ENCODE measurements at places on chromosomes 1 and 21. TPM values are rescaled to one million over a fixed set of nuclear protein-coding genes. Genes with fewer than 3 reads are reported as not detected.

Gene C1orf141
- total RNA-seq: not detected

GRCh38 chr1:116854716-116855115, 55.0 kb upstream of the PTGFRN start:
- no peak for DNase-seq

Gene WNT2B
- 10.3 TPM for total RNA-seq

DNA sequence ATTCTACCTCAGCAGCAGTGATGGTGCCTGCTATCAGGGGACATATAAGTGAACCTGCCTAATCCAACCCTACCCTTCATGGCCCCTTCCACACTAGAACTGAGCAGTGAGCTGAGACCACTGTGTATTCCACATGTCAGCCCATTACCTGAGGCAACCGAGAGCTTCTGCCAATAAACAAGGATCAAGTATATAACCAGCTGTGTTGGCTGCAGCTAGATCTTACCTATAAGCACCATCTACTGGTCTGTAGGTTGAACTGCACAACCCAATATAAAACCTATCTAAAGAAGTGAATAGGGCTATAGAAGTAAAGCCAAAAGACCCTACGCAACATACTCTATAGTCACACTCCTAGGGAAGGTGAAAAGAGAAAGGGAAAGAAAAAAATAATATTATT, 376.9 kb downstream of the HHIPL2 start:
- no peak for DNase-seq

DNA sequence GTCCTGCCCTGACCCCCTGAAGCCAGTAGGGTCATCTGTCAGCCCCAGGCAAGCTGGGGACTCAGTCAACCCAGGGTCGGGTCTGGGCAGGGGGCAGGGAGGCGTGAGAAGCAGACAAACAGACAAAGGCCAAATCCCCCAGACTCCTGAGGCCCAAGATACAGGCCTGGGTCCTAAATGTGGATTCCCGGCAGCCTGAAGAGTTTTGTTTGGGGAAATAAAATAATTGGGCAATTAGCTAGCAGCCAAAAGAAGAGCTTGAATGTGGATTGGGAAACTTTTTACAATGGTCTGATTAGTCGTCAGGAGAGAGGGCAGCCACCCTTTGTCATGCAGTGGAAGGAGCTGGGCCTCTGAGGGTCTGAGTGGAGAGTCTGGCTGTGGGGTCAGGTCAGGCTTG, 4.5 kb upstream of the LEFTY2 start:
- DNase-seq: no peak

GRCh38 chr1:177659281-177659680, 310.6 kb downstream of the SEC16B start:
- no peak for DNase-seq

DNA sequence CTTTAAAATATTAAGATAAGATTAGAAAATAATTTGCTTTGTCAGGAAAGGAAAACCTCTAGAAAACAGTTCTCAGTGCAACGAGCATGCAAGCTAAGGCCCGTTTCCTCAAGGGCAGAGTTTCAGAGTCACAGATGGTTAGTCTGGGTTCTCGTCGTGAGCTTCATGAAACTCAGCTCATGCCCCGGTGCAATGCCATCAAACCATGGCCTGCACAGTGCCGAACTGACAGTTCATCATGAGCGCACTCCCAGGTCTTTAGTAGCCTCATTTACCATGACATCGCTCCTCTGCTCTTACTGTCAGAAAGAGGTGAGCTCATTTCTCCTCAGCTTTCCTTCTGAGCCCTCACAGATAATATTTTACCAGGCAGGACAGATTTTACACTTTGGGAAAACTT, 319.2 kb downstream of the NTNG1 start:
- no peak for DNase-seq

GRCh38 chr1:38656726-38657125, 202.8 kb downstream of the RRAGC start:
- no peak for DNase-seq

- no peak for DNase-seq
Observed at GRCh38 chr1:40143891-40144575, 17.2 kb upstream of the RLF start.

DNA sequence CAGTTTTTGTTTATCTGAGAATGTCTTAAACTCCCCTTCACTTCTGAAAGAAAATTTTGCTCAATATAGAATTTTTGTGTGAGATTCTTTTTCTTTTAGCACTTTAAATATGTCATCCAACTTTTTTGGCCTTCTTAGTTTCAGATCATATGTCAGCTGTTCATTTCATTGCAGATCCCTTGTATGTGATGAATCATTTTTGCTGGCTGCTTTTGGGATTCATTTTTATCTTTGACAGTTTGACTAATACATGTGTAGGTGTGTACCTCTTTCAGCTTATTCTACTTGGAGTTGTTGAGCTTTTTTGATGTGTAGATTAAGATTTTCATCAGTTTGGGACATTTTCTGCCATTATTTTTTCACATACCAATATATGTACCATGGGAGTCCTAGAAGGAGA, 156.8 kb downstream of the FASLG start:
- DNase-seq: no peak

- peak; percentile 89 for DNase-seq
Observed at GRCh38 chr1:27154991-27155781, at the start of gene SLC9A1. Gene SLC9A1 (minus strand): TSS chr1:27155125. CDS start chr1:27154334, 791 bp downstream.

DNA sequence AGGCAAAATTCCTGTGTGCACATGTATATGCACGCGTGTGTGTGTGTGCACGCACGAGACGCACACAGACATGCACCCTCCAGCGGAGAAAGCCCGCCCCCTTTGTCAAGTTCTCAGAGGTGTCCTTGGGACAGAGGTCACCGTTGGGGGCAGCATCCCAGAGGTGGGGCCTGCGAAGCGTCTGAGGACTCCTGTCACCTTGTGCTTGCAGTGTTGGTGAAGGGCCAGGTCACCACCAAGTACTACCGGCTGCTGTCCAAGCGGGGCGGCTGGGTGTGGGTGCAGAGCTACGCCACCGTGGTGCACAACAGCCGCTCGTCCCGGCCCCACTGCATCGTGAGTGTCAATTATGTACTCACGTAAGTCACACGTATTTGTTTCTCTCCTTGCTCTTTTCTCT, 42.6 kb downstream of the SIM2 start:
- DNase-seq: no peak

Gene TRAF3IP3
- 9.0 TPM for total RNA-seq

DNA sequence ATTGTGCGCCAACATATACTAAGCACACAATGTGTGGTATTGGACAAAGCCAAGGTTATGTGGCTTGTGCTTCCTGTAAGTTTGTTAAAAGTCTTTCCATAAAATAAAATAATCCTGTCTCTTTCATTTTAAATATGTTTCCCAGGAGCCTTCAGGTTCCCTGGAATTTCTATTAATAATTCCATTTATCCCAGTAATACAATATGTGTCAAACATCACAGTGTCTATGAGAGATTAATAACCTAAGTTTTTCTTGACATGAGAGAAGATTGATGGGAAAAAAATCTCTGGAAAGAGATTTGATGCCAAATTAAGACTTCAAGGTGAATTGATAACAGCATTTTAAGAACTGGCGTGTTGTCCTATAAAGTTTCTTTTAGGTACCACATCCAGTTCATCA, 507.0 kb downstream of the TTLL7 start:
- DNase-seq: no peak

GRCh38 chr1:3367376-3367775, 87.1 kb upstream of the ARHGEF16 start:
- DNase-seq: no peak

GRCh38 chr1:213656503-213656902, 331.3 kb upstream of the PROX1 start:
- DNase-seq: no peak

DNA sequence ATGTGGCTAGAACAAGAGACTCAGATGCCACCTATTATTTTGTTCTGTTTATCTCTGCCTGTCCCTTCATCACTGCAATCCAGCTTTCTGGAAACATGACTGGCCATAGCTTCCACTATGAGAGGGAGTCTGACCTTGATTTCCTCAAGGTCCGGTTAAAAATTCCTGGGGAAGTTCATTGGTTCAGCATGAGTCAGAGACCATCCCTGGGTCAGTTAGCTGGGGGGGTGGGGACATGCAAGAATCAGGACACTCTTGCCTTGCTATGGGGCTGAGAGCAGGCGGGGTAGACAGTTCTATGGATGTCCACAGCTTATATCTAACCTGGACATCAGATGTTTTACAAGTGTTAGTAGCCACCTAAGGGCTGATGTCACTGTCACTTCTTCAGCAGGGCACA, 81.1 kb downstream of the TENT5C start:
- no peak for DNase-seq

Gene RSPH1
- not detected for total RNA-seq

- DNase-seq: no peak
Observed at GRCh38 chr1:62304975-62305374, 14.3 kb downstream of the KANK4 start.

GRCh38 chr1:183877053-183877720, 72.3 kb downstream of the RGL1 start:
- DNase-seq: no peak

- no peak for DNase-seq
Observed at GRCh38 chr1:167412072-167412471, 106.3 kb downstream of the CD247 start.

- no peak for DNase-seq
Observed at GRCh38 chr1:22090867-22091266, 38.4 kb downstream of the CDC42 start.

- DNase-seq: no peak
Observed at GRCh38 chr1:114342376-114342775, 168.6 kb downstream of the TRIM33 start.

DNA sequence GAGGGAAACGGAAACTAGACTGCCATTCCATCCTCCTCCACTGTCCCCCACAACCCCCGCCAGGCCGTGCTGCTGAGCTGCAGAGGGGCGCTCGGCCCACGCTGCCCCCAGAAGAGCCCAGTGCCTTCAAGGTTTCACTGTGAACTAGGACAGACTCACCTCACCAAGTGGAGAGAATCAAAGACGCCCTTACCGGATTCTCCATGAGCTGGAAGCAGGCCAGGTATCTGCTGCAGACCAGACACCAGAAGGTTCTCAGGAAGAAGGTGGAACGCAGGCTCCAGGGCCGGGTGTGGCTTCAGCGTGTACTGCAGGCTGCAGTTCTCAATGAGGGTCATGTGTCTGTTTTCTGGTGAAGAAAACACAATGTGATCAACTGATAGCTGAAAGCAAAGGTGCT, 30.6 kb downstream of the NPHP4 start:
- DNase-seq: no peak

Gene LIN28A
- not detected for total RNA-seq

DNA sequence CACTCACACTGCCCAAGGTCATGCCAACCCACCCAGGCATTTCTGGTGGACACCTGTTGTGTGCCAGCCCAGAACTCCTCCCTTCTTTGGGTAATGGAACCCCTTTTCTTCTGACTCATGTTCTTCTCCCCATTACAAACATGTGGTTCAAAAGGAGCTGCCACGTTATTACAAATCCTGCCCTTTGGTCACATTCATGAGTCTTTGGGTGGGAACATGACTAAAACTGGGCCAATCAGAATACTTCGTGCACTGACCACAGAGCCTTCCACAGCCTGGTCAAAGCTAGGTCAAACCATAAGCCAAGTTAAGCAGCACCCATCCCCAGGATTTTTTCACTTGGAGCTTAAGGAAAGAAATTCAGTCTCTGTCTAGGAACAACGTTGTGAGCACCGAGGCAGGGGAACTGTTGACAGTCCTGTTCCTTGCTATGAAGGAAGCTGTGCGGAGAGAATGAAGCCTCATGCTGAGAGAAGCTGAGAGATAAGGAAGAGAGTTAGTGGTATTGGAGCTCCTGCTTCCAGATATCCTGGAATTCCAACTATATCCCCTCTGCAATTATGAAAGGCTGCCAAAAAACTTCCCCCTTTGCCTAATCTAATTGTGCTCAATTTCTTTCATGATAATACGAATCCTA, 46.8 kb upstream of the DIPK1A start:
- DNase-seq: no peak

Gene SPRR2A
- not detected for total RNA-seq

Gene ZNF496
- total RNA-seq: 23.2 TPM

DNA sequence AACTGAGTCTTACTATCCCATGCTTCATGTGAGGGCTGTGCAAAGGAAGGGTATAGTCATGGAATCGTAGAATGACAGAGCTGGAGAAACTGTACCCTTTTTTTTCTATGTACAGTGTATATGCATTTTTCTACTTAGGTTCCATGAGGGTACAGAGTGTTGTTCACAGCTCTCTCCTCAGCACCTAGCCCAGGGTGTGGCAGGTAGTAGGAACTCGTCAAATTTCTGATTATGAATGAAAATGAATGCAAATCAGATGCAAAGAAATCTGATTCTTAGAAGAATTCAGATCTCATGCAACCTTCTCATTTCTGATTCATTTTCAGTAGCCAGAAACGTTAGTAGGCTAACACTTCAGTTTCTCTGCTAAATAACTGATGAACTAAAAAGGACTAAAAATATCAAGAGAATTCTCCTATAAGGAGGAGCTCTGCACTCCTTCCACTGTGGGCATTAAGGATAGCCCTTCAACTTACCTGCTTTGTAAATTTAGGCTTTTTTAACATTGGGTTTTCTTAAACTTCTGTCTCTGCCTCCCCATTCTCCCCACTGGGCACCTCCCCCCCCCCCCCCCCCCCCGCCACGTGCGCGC, 18.0 kb upstream of the HHAT start:
- DNase-seq: no peak

DNA sequence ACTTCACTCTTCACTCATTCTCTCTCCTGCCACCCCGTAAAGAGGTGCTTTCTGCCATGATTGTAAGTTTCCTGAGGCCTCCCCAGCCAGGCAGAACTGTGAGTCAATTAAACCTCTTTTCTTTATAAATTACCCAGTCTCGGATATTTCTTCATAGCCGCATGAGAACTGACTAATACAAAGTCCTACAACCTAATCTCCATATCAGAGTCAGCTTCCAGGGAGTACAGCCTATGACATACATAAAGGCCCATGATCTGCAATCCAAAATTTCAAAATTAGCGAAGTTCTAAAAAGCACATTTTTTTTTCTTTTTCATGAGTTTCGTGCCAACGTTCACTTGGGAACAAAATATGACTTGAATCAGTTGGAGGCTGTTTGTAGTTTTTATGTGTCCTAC, 256.9 kb upstream of the DUSP10 start:
- no peak for DNase-seq

DNA sequence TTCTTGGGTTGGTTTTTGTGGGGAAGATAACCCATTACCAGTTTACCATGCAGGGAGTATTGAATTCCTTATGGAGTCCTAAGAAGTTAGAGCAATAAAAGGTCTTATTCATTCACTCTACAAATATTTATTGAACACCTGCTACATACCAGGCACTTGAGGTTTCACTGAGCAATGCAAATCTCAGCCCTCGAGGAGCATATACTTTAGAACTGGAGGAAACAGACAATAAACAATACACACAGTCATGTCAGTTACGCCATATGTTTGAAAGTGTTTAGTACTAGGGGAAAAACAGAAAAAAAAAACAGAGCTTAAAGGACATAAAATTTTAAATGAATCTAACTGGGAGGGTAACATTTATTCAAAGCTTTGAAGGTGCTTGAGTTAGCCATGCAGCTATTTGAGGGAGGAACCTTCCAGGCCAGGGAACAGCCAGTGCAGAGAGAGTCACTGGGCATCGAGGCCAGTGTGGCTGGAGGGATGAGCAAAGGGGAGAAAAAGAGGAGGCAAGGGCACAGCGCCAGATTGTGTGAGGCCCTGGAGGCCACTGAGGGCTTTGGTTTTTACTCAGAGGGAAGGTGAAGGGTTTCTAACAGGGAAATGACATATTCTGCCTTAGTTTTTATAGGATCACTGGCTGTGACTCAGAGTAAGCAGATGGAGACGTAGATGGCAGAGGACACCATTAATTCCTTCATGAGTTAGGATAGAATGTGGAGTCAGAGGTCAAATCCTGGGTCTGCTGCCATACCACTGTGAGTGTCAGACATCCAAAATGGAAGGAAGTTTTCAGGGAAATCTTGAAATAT, 32.7 kb downstream of the C1orf21 start:
- no peak for DNase-seq

GRCh38 chr1:7580923-7581753, 190.0 kb upstream of the VAMP3 start:
- no peak for DNase-seq

All from omental fat pad (tissue), 4 donors.